ENCODE measurements at places on chromosomes 3 and 15.

- no peak for DNase-seq
Measured at GRCh38 chr3:50162034-50162883, 7.1 kb downstream of the SEMA3F start.

- DNase-seq: no peak
Measured at GRCh38 chr15:87576486-87577176, 679.9 kb downstream of the NTRK3 start.

DNA sequence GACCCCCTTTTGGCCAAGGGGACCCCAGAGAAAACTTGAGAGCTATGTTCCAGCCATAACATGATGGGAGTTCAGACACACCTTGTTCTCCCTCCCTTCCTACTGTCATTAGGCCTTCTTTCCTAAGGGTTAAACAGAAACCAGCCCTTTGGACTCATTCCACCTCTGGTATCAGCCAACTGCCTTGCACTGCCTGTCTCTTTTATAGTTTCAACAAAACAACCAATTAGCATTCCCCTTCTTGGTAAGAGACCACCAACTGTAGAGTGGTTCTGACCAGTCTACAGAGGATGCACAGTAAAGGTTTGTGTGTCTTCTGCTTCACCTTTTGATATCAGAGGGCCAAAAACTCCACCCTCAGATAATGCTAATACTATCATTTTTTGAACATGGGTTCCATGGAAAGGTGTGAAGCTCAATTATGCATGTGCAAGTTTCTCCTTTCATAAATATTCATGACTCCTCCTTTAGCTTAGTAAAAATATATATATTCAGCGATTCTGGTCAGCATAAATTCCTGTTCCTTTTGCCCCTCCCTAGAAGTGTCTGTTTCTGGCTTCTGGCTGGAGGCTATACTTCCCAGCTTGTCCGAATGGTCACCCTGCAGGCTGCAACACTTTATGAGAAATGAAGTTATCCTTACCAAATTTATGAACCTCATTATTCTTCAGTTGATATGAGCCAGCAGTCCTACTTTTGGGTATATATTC, 55.9 kb downstream of the SERP1 start:
- DNase-seq: no peak

DNA sequence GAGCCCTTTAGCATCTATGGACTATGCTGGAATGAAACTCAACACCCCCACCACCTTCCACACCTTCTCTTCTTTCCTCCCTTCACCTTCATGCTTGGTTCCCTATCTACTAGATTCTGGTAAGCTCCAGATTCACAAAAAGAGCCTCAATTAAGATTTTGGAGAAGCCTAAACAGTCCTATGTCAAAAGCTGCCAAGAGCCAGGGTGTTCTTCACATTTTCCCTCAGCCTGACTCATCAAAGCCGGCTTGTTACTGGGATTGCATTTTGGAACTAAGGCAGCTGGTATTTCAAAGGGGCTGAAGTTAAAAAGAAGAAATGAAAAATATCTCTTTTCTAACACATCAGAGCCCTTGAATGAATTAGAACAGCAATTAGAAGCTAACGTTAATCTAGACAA, 247.7 kb downstream of the MYRIP start:
- DNase-seq: no peak

DNA sequence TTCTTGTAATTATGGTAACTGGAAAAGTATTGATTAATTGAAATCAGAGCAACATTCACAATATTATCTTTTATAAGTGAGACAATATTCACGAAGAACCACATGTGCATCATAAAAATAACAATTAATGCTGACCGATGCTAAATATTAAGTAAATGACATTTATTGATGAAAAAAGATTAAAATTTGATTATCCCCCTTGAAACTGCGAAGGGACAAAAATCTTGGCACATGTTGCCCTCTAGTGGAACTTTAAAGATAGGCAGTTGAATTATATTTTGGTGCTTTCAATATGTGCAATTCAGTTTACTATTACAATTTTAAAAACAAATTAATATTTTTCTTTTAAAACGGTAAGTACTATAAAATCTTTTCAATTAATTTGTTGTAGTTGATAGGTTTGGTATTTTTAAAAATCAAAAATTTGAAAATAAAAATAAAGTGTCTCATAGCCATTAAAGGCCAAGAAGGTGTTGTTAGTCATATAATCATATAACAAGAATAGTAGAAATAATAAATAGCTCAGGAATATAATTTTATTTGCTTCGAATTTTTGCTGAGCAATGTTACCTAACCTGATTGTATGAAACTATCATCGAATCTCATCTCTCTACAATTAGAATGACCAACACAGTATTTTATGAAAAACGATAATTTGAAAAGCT, 270.2 kb downstream of the ROBO1 start:
- DNase-seq: no peak

- no peak for DNase-seq
Measured at GRCh38 chr15:45161666-45162065, 26.1 kb downstream of the SHF start.

DNA sequence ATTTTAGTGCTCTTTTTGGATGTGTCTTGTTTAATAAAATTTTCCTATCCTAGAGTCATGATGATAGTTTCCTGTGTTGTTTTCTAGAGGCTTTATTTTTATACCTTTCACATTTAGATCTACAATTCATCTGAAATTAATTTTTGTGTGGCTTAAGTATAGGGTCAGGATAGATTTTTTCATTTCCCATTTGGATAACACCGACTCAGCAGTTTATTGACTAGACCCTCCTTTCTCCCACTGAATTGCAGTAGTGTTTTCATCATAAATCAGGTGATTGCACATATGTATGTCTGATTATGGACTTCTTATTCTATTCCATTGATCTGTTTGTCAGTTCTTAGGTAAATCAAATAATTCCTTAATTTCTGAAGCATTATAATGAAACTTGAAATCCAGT, 10.4 kb downstream of the PRR23A start:
- DNase-seq: no peak

- no peak for DNase-seq
Measured at GRCh38 chr3:72463083-72463482, 385.2 kb downstream of the SHQ1 start.

DNA sequence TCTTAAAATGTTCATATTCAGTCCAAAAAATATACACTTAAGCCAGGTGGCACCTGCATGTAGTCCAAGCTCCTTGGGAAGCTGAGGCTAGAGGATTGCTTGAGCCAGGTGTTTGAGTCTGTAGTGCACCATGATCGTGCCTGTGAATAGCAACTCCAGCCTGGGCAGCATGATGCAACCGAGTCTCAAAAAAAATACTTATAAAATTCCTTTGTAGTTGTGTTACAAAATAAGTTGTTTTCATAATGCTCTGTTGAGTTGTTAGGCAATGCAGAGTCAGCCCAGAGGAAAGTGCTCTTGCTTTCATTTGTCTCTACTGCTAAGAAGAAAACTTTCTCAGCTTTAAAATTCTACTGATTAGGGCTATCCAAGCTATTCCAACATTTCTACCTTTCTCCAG, 442.8 kb upstream of the ARRDC4 start:
- DNase-seq: no peak

DNA sequence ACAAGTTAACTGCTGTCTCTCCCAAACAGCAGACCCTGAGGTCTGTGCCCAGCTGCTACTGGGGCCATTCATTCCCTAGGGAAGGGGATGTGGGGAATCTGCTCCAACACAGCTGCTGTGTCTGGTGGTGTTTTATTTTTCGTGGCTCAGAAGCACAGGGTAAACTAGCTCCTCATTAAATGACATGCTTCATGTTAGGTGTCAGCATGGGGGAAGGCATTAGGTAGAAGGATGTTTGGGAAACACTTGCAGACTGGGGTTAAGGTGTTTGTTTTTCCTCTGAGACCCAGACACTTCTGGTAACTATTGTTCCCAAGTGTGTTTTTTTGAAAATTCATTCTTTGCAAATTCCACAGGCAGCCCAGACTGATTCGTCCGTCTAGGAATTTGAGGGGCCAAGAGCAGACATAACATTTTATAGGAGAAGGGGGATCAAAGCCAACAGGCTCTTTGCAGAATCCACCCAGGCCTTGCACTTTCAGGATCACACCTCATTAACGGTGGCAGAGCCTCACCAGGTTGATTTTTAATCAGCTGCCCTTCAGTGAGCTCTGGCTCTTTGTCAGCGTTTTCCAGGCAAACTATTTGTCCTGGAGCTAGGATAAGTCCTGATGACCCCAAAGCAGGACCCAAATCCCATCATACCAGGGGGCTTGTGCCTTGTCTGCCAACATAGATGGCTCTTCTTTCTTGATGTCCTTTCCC, 65.4 kb upstream of the ITGA11 start:
- DNase-seq: no peak

DNA sequence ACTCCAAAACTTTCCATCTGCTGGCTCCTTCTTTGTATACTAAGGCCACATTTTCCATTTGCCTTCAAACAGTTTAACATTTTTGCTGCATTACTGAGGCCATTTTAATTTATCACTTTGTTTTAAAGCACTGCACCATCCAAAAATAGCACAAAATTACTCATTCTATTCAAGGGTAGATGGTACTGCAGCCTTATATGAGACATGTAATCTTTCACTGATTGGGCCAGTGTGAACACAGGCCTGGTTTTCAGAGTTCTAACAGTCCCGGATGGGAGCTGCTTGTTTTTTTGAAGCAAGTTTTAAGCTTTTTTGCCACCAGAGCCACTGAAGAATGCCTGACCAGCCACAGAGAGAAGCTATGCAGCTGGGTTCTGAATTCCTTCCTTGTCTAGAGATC, 172.3 kb upstream of the TSC22D2 start:
- DNase-seq: no peak

DNA sequence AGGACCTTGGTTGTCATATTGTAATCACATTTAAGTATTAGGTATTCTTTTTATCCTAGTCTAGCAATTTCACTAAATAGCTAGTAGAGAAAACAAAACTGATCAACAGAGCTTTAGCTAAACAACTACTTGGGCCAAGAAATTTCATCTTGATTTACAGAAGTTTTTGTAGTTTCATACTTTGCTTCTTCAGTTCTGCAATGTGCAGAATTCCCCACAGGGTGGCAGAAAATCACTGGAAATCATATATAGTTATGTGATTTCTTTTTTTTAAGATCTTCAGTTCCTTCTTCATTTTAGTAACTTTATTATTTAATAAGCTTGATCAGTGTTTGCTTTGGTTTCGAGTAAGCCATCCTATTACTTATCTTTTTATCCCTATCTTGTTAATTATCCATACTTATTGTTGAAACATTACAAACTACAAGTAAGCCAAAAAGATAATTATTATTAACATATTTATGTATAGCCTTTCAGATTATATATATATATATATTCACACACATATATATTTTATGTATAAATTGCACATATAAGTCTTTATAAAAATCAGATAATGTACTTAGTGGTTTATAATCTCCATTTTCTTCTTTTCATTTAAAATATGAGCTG, 2.2 kb upstream of the BNIP2 start:
- DNase-seq: no peak

- no peak for DNase-seq
Measured at GRCh38 chr3:117786349-117786748, 1076.8 kb downstream of the TUSC7 start.

DNA sequence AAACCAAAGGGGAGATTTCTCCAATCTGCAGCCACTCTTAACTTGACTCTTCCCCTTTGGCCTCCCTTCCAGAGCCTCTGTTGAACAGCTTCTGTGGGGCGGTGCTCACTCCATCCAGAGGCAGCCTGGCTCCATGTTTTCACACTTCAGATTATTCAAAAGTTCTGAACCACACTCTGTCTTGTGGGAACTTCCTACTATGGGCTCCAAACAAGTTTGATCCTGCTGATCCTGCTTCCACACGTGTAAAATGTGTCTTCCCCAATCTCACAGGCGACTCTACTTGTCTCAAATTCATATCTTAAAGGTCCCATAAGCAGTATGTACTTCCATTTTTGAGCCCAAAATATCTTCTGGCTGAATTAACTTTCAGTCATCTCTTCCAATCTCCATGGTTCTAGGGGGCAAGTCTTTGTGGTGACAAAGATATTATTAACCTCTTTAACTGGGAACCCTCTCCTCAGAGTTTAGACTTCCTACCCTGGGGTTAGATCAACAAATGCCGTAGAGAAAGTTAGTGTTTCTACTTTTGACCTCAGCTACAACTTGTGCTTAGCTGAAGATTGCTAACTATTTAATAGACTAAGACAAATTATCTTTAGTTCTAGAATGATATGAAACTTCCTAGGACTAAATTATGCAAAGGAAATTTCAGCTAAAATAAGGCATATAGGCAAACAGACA, 176.3 kb upstream of the BCL6 start:
- no peak for DNase-seq

DNA sequence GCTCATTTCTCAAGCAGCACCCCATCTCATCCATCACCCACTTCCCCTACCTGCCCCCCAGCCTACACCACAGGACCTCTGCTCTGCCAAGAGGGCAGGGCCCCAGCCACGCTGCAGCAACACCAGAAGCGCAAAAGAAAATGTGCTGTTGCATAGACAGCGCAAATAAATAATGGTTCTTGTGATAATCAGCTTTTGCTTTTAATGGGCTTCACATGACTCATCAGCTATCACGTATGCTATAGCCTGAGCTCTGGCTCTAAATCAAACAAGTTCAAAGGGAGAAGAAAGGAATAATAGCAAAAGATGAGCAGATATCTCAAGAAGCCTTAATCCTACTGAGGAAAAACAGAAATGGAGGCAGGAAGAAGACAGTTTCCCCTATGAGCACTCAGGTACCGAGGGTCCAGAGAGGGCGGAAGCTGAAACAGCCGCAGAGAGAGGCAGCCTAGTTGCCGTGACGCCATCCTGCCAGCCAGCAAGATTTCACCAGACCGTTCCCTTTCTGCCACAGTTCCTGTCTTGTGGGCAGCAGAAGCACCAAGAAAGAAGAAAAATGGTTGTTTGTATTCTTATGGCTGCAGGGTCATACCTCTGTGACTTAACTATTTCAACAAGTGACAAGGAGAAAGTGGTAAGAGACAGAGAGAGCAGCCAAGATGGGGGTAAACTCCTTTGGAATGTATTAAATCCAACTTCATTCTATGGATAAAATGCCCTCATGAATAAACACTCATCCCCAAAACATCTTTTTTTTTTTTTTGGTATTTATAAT, 22.0 kb downstream of the RAB27A start:
- peak; percentile 45 for DNase-seq

DNA sequence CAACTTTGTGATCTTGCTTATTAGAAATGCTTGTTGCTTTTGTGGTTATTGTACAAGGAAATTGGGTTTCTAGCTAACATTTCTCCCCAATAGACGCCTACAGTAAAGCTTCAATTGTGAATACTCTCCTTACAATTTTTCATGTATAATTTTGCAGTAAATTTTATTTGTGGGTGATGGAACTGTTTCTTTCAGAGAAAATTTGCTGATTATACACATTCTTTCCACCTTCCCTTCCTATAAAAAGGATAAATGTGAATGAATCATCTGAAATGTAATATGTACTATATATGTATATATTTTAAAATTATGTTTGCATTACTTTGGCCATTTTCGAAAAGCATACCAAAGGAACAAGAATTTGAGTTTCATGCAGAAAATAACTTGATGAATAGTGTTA, 162.7 kb upstream of the CRBN start:
- DNase-seq: no peak
